GM18507 (cell line): ENCODE measurements at places on chromosomes 6 and 20.
A peak's percentile ranks its signal among the peaks of the same experiment; 100 is the strongest.

DNA sequence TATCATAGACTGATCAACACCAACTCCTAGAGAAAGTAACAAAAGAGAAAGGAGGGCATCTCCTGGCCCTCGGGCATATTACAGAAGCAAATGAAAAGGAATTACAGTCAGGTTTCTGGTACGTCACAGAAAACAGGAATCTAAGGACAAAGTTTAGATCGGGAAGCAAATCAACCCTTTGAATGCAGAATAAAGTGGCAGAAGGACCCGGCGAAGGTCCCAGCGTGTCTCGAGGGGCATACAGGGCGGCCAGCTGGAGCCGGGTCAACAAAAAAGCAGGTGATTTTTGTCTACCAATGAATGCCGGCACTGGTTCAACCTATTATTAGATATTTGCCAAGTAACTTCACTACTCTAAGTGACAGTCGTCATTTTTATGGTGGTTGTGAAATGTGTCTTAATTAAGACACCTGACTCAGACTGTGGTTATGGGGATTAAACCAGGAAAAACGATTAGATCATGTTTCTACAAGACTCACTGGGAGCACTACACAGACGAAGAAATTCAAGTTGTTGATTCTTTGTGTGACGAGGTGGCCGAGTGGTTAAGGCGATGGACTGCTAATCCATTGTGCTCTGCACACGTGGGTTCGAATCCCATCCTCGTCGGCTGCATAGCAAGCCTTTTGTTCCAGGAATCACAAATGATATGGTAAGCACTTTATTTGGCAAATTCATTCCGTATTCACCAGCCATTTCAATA is 12.4 kb upstream of the ZSCAN9 start:
- peak; percentile 29 for DNase-seq

GRCh38 chr6:62775427-62776022 is 435.7 kb upstream of the FKBP1C start:
- no peak for DNase-seq

DNA sequence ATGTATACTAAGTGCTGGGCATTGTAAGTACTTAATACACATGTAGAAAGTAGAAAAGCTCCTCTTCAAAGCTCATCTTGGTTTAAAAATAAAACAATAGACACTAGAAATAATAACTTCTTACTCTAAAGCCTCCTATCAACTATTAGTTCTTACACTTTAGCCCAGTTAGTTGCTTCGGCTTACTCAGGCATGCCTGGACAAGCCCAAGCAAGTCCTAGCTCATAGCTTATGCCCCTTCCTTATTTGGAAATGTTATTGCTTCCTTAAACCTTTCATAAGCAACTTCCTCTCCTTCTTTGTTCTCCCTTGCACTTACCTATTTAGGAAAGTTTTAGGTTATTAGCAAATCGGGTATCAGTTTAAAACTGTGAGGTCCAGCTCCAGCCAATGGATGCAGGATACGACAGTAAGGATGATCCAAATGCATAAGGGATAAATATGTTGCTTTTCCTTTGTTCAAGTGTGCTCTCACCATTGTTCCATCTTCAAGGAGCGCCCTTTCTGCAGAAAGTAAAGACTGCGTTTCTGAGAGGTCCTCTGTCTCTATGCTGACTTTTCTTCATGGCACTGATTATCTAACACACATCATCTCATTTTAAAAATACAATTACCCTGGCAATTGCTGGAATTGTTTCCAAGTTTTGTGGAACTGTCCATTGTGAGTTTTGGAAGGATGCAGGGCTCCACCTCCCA is 12.3 kb downstream of the TMEM30A start:
- no peak for DNase-seq

GRCh38 chr6:22784601-22785410 is 215.4 kb downstream of the HDGFL1 start:
- no peak for DNase-seq

DNA sequence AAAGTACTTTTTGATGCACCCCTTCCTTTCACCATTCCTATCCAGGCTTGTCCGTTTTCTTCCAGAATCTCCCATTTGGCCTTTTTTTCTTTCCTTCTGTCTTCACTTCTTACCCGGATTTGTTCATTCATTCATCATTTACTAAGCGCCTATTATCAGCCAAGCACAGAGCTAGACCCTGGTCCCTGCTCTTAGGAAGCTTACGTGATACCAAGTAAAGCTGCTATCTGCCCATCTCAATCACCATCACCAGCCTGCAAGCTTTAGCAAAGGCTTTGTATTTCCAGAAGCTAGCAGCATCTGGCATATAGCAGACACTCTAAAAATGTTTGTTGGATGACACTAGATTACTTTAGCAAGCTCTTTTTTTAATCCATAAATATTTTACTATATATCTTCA is 4.8 kb downstream of the NDRG3 start:
- DNase-seq = no peak

GRCh38 chr6:166955121-166955864 is 1.1 kb downstream of the RNASET2 start:
- no peak for DNase-seq

DNA sequence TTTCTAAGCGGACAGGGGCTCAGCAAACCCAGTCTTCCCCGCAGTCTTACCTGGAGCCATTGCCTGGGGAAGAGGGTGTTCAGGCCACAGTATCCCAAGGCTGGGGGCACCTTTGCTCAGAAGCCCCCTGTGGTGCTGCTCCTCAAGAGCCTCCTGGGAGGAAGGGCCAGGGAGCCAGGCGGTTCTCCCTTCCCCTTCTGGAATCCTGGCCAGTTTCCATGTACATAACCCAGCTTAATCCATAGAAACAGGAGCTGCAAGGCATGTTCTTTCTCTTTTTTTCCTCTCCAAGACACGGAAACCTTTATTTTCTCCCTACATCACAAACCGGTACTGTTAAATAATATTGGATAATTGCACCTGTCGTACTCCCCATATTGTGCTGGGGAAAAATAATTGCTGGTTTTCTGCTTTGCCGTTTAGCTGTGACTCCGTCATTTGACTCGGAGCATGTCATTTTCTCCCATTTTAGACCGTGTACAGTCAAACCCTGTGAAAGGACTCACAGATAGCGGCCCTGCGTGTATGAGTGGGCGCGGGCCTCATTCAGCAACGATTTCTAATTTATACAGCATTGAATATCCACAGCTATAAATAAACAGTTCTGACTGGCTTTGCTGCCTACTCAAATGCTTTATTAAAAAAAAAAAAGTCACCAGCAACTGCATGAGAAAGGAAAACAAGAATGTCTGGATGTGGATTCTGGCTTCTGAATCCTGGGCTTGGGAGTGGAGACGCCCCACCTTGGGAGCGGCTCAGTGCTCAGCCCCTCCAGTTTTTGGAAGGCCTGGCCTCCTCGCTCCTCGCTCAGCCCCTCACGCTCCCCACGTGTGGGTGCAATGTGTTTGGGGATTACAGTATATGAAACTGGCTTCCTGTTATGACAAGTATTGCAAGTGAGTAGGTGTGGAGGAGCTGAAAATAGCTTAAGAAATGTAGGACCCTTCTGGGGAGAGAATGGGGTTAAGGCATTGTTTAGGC is 67.3 kb downstream of the ADTRP start:
- peak; percentile 48 for DNase-seq

DNA sequence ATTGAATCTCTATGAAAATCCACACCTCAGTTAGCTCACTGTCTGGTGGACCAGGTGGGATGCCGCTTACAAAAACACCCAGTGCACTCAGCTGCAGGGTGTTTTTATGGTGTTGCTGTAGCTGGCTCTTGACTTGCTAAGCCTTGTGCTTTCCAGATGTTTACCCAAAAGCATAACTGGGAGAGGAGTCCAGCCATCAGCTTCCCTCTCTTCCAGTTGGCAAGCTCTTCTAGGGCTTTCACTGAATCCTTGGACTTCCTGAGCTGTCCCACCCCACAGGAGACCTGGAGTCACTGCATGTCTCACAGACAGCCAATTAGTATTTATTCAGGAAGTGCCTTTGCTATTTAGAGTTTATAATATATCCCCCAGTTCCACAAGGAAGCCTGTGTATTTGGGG is 210.9 kb downstream of the FNDC1 start:
- no peak for DNase-seq

- DNase-seq = peak; percentile 20
Observed at GRCh38 chr6:111057074-111057752, 30.1 kb upstream of the SLC16A10 start.

DNA sequence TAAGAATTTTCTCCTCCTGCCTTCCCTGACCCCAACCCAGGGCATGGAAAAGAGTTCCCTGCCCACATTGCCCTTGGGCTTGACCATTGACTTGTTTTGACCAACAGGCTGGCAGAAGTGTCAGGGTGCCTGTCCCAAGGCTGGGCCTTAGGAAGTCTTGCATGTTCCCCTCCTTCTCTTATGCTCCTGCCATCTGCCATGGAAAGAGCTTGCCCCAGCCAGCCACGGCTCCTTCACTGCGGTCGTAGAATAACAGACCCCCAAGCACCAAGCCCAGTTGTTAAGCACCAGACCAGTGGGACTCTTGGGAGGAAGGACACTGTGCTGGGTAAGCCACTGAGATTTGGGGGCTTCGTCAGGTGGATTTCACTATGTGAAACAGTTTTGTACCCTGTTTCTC is 53.6 kb downstream of the SNX5 start:
- DNase-seq = no peak

DNA sequence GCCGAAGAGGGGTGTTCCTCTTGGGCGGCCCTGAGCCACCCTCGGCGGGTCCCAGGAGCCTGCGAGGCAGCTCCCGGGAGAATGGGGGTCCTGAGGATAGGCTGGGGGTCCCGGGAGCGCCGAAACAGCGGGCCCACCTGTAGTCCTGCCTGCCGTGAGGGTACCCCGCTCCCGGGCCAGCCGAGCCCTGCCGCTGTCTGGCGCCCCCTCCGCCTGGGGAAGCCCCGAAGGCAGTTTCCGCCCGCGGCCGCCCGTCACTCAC is 280 bp downstream of the SPATA2 start:
- no peak for DNase-seq

DNA sequence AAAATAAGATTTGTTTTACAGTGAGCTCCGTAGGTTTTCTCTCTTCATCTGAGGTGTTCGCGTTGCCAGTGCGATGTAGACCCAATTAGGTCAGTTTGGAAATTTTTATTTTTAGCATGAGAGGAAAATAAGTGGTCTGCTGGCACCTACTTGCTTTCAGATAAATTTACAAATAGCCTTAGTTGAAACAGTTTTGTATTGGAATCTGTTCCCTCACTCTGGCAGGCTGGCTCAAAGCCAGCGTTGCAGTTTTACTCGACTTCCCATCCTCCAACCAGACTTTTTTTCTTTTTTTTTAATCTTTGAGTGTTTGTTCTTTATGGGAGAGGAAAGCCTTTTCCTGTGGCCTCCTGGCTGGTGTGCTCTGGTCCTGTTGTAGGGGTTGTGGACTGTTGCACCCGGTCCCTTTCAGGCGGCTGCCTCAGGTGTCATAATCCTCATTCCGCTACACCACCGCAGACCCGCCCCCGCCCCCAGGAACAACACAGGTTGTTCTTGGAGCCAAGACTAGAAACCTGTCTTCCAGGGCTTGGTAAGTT is 46.7 kb downstream of the TIAM2 start:
- DNase-seq = no peak

DNA sequence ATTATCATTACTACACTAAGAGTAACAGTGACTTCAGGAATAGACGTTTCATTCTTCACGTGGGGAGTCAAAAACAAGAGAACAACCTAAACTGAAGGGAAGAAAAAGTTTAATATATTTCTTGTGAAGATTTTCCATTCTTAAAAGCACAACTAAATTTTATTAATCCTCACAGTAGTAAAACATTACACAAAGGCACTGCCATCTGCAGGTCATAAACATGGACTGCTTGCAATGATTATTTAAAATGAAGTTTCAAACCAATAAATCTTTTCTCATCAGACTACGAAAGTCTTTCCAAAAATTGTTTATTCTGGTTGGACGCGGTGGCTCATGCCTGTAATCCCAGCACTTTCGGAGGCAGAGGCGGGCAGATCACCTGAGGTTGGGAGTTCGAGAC is 2.6 kb downstream of the NCOA5 start:
- DNase-seq = no peak

DNA sequence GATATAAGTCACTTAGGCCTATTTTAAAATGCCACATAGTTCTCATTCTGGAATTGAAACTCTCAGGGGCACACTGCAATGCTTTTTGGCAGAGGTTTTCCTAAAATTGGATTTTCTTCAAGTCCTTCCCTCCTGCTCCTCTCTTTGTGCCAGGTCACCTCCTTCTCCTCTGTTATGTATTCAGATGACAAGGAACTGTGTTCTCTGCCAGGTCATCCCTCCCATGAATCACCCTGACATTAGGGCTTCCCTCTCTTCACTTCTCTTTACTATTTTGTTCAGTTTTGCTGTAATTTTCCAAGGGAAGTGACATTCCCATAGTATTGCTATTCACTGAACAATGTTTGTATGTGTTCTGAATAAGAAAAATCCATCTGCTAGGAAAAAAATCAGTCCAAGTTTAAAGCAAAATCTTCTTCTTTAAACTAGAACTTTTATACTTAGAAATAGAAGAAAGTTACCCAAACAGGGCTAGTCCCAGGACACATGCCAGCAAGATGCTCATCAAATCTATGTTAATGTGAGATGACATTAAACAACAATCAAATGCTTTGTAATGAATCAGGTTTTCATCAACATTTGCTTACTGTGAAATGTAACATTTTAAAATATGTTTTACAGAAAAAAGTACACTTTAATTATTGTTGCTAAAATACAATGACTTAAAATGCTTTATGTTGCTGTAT is 461.1 kb downstream of the MMUT start:
- no peak for DNase-seq

DNA sequence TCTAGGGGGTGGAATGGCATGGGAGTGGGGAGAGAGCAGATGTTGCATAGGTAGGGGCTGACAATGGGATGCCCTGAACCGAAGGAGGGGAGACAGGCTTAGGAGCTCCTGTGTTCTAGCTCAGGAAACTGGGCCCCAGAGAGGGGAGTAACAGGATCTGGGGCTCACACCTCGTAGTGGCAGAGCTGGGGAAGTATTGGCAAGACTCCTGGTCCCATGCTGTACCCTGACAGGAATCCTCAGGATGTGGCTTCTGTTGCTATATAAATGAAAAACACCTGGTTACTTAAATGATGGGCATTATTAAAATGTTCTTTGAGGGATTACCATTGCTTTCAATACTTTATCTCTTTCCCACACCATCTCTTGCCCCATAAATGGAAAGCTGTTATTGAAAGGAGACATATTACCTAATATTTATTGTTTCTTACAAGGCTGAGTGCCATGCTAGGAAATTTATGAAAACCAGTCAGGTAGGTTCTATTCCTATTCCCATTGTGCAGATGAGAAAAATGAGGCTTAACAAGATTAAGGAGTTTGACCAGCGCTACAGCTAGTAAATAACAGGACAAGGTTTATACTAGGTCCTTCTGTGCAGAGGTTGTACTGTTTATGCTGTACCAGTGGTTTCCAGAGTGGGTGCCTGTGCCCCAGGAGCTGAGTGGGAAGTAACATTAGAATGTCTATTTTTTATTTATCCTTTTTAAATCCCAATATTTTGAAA is 35.3 kb upstream of the TCP11 start:
- no peak for DNase-seq

- DNase-seq = no peak
Observed at GRCh38 chr6:151005164-151005563, 139.7 kb downstream of the MTHFD1L start.

- no peak for DNase-seq
Observed at GRCh38 chr6:107396211-107396610, 63.2 kb downstream of the PDSS2 start.

GRCh38 chr20:13267231-13267630 is 46.2 kb downstream of the ISM1 start:
- DNase-seq = no peak

- DNase-seq = no peak
Observed at GRCh38 chr6:158080849-158081656, 87.0 kb downstream of the SERAC1 start.
